ENCODE measurements at places on chromosomes 13 and 19.

GRCh38 chr13:24168979-24169378, 8.5 kb downstream of the SPATA13 start:
- DNase-seq: no peak

- DNase-seq: no peak
Measured at GRCh38 chr13:95247171-95247570, 54.1 kb downstream of the ABCC4 start.

DNA sequence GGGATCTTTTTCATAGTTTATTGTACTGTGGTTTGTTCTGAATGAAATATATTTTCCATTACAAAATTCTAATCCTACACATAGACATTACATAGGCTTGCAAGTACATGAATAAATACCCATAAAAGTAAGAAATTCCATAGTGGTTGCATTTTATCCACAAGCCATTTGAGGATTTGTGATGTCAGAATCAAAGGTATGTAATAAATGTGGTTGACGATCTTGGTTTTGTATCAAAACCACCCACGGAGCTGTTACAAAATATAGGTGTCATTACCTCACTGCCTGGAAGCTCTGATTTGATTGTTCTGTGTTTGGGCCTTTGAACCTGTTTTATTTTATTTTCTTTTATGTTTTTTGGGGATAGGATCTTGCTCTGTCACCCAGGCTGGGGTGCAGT, 125.1 kb downstream of the NALCN start:
- DNase-seq: no peak

DNA sequence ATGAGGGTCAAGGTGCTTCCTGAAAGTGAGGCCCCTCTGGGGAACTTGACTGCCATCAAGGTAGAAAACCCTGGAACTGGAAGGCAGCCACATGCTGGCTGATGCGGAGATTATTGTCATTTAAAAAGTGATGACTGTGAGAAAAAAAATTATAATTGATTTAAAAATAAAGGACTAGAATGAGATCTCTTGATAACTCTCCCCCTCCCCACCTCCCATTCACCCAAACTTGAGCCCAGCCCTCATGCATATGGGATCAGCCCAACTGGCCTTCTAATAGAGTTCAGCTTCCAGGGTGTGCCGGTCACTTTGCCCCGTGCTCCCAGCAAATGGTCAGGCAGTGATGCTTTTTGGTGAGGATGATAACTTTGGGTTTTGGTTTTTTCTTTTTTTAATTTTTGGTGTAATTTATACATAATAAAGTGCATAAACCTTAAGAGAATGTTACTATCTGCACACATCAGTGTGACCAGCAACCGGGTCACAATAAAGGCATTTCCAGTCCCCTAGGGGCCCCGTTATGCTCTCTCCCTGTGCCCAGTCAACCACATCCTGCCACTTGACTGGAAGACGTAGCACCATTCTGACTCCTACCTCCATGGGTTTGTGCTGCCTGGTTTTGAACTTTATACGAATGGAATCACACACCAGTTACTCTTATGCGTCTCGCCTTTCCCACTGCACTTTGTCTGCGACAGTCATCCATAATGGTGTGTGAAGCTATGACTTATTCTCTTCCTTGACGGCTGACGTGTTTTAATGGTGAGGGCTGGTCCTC, 187.9 kb downstream of the USP12 start:
- no peak for DNase-seq

GRCh38 chr19:2235381-2236063, 607 bp downstream of the PLEKHJ1 start:
- DNase-seq: no peak

DNA sequence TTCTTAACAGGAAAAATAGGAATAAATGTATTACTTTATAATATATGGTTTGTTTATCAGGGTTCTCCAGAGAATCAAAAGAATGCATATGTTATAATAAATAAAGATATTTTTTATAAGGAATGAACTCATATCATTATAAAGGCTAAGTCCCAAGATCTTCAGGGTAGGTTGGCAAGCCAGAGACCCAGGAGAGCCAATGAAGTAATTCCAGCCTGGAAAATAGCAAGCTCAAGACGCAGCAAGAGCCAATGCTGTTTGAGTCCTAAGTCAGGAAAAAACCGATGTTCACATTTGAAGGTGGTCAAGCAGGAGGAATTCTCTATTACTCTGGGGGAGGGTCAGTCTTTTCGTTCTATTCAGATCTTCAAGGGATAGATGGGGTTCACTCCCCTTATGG, 490.0 kb downstream of the PCDH20 start:
- DNase-seq: no peak

DNA sequence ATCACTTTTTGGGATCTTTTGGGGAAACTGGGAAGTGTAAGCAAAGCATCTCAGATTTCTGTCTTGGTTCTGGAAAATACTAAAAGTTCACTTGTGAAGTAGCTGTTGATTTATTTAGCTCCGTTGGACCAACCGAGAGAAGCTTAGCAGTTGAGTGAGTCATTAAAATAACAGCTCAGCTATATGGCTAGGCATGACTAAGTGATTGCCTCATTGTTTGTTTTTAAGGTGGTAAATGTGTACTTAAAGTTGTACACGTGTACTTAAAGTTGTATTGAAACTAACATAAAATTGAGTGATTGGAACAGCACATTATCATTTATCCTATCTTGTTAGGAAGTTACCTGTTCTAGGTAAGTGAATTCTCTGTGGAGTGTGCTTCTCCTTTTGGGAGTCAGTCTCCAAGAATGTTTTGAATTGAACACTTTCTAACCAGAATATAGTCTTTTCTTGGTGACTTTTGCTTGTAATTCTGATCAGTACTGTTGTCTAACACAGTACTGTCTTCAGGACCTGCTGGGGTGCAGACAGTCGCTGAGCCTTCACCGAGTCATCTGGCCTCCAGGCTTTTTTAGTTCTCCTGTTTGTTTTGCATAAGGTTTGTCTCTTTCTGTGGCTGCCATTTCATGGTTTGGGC, 2.9 kb upstream of the DCUN1D2 start:
- DNase-seq: no peak

GRCh38 chr19:3748965-3749364, 12.5 kb downstream of the APBA3 start:
- no peak for DNase-seq

DNA sequence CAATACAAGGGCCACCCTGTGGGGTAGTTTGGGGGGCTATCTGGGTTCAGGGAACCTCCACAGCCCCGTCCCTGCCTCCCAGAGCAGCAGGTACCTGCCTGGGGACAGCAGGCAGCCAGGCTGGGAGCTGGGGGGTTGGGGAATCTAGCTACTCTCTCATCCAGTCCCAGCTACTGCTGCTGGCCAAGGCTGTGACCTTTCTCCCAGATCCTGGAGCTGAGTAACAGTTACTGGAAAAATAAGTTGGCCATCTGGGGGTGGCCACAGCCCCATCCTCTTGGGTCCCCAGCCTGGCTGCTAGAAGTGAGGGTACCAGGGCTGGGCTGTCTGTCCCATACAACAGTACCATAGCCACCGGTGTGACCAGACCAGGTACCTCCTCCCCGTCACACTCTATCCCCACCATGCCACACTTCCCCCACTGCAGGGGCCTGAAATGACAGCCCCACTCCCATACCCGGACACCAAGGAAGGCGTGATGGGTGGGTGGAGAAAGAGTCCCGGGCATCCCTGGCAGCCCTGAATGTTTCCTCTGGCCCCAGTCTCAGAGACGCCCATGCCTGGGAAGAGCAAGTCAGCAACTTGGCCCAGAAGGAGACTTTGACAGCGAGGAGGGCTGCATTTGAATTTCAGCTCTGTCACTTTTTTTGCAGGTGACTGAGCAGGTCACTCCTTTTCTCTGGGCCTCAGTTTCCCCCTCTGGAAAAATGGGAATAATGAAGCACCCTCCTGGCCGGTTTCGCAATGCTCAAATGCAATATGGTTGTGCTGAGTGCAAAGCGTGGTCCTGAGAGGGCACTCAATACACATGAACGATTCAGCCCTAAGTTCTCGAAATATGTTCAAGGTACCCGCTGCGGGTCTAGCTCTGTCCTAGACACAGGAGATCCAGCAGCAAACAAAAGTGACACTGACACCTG, 30.7 kb upstream of the NFIC start:
- no peak for DNase-seq

- no peak for DNase-seq
Measured at GRCh38 chr19:49805822-49806619, 7.1 kb downstream of the FUZ start.

Measured in activated T-cell treated with anti-CD3 and anti-CD28 coated beads, Interleukin-2, amount 50 U/mL, for 24 hours (primary cell).